Articular chondrocyte of knee joint (primary cell): ENCODE measurements at places on chromosomes 5 and 9. TPM values are rescaled to one million over a fixed set of nuclear protein-coding genes. Genes with fewer than 3 reads are reported as not detected.

PCDHGA8 gene
- total RNA-seq, result 5.6 and 5.7 TPM in 2 replicates

RABEPK gene
- 23.5 and 24.4 TPM in 2 replicates for total RNA-seq

POU4F3 gene
- total RNA-seq, result under 0.01 and 0.11 TPM in 2 replicates

KIF12 gene
- 0.11 TPM in 1 of 2 replicates, not detected in the other for total RNA-seq

HIGD2A gene
- 28.2 and 38.8 TPM in 2 replicates for total RNA-seq

OR2V1 gene
- total RNA-seq, result not detected in 2 replicates
